Mesenteric fat pad (tissue), 1 donor: ENCODE measurements at places on chromosomes 3 and 15. TPM values are rescaled to one million over a fixed set of nuclear protein-coding genes. Genes with fewer than 3 reads are reported as not detected.

The SH2D7 gene
- total RNA-seq, result not detected

The PATL2 gene
- 2.2 TPM for total RNA-seq

- DNase-seq, result no peak
Measured at GRCh38 chr3:131036200-131036816, 9.6 kb downstream of the NEK11 start.

DNA sequence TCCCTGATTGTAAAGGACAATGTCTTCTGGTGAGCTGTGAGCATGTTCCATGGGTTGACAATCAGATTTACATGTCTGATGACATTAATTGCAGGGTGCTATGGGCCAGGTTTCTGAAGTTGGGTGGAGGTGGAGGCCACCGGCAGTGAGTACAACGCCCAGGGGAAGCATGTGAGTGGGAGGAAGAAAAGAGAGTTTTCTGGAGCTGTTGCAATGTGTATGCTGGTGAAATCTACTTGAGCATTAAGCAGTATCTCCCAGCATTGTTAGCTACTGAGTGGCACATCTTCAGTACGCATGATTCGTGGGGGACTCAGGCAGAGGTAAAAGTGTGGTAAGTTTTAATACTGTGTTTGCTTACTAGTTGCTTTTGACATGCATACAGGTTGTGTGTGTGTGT lies 26.6 kb downstream of the TMEM45A start:
- DNase-seq, result no peak

DNA sequence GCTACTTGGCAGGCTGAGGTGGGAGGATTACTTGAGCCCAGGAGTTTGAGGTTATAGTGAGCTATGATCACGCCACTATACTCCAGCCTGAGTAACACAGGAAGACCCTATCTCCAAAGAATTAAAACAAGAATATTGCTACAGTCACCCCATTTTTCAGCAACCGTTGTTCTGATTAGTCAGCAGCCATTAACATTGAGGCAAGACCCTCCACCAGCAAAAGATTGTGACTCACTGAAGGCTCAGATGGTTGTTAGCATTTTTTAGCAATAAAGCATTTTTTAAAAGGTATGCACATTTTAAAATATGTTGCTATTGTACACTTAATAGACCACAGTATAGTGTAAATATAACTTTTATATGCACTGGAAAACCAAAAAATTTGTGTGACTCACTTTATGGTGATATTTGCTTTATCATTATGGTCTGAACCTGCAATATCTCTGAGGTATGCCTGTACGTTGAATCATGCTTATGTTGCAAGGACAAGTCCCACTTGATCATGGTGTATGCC lies 492.6 kb downstream of the SQOR start:
- no peak for DNase-seq

DNA sequence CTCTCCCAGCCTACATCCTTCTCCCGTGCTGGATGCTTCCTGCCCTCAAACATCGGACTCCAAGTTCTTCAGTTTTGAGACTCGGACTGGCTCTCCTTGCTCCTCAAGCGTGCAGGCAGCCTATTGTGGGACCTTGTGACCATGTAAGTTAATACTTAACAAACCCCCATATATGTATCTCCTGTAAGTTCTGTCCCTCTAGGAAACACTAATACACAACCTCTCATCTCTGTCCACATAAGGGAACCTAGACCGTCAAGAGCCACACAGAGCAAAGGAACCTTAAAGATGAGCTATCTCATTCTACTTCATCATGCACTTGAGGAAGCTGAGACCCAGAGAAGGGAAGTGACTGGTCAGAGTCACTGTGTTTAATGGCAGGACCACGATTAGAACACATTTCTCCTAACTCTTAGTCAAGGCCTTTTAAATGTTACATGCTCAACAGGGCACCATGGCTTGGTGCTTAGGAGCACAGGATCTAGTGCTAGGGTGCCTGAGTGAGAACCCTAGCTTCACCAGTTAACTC lies 50.3 kb downstream of the NPTN start:
- no peak for DNase-seq

DNA sequence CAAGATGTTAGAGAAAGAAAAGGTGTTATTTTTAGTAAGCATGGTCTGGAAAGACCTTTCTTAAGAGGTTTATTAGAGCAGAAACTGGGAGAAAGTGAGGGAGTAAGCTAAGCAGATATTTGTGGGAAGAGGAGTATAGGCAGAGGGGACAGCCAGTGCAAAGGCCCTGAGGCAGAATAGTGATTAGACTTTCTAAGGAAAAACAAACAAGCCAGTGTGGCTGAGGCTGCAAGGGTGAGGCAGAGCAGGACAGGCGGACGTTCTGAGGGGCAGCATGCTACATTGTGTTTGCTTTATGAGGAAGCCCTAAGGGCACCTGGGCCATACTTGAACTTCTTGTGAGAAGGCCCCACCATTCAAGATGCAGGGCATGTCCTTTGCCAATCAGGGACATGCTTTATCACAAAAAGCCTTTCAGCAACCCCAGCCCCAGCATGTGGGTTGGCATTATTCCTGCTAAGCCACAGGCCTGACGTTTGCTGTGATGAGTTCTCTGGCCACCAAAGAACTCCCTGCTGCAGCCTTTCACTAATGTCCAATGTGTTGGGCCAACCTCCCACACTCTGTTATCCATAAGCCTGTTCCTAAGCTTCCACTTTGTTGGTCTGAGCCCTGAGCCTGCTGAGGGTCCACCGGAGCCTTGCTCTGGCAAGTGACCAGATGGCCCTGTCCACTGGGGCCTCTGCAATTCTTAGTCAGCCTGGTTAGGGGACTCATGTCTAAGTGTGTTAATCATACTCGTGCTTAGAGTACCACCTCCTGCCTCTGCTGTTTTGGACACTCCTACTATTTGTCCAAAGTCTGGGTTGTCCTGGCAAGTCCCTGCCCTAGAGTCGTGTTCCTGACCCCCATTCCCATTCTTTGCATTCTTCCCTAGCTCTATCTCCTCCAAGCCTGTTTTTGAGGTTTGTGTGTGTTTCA lies 209.9 kb upstream of the CTNNB1 start:
- no peak for DNase-seq

- DNase-seq, result no peak
Measured at GRCh38 chr3:127413871-127414270, 126.0 kb upstream of the PRR20G start.

DNA sequence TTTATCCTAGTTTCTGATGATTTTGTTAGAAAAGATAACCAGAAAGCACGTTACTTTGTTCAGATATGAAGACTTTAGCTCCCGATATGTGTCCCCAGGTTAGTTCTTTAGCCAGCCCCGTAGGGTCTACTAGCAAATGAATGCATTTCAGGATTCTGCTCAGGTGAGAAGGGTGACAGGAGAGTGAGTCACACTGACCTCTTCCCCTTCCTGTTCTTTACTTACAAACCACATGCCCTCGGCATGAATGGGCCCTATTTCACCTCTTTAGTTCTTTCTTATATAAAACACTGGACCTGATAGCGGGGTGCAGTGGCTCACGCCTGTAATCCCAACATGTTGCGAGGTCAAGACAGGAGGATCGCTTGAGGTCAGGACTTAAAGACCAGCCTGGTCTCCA lies 98.4 kb downstream of the SLC49A4 start:
- DNase-seq, result no peak
